ENCODE measurements at places on chromosomes 6 and 20.

GRCh38 chr20:31695849-31696804, 26.5 kb downstream of the BCL2L1 start:
- no peak for DNase-seq

DNA sequence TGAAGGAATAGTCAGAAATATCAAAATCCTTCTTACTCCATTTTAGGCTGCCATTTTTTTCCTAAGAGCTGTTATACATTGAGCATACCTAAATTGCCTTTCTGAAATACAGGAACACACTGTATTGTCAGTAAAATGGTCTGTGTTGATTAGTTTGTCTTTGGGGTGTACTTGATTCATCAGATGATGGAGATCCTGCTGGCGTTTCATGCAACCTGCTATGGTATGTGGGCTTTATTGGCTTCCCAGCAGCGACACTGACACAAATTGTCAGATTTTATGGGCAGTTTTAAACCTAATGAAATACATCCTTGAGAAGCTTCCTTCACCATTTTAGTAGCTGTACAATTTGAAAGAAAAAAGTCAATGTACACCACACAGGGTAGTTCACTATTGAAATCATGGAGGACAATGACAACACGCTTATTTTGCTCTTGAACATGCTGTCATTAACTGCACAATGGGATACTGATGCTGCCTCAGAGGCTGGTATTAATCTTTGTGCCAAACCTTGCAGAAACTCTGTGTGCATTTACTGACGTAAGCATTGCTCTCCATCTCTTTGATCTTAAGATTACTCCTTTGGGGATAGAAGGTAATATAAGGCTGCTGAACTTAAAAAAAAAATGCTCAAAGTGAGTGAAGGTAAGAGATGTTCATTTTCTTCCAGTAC, 124.9 kb downstream of the LAMA2 start:
- DNase-seq: no peak

- DNase-seq: no peak
These were observed 460.9 kb downstream of the GJA1 start for GRCh38 chr6:121896363-121896762.

GRCh38 chr6:150929416-150929815, 63.9 kb downstream of the MTHFD1L start:
- no peak for DNase-seq

DNA sequence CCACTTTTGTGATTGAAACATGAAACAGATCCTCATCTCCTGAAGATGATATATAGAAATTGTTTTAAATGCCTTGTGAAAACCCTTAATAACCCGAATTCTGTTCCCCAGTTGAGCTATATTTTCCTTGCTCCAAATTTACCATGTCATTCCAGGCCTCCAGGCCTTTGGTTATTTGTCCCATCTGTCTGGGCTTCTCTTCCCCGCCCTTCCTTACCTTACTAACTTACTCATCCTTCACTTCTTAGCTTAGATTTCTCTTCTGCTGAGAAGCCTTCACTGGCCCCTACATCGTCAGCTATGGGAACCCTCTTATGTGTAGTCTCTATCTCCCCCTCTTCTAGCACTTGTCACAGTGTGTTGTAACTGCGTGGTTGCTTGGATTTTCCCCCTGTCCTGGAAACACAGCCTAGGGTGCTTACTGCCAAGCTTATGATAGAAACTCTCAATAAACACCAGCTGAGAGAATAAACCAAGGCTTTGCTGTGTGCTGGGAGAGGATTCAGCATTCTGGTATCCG, 68.6 kb downstream of the SGK1 start:
- DNase-seq: no peak

GRCh38 chr6:151357758-151358436, 33.5 kb downstream of the ZBTB2 start:
- DNase-seq: no peak

DNA sequence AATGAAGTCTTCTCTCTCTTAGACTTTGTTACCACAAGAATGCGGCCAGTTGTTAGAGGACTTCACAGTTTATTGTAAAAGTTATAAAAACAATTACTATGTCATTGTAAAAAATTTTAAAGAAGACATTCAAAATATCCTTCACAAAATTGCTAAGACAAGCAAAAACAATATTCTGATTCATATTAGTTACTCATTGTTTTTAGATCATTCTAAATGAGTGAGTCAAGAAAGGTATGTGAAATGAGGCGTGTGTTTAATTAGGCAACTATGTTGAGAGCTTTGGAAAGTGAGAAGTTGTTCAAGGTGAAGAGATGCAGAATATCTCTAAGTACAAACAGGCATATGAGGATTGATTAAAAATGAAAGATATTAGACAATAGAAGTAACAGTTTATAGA, 875.3 kb downstream of the EYS start:
- DNase-seq: no peak

- DNase-seq: no peak
These were observed 30.6 kb downstream of the ROS1 start for GRCh38 chr6:117395164-117395563.

DNA sequence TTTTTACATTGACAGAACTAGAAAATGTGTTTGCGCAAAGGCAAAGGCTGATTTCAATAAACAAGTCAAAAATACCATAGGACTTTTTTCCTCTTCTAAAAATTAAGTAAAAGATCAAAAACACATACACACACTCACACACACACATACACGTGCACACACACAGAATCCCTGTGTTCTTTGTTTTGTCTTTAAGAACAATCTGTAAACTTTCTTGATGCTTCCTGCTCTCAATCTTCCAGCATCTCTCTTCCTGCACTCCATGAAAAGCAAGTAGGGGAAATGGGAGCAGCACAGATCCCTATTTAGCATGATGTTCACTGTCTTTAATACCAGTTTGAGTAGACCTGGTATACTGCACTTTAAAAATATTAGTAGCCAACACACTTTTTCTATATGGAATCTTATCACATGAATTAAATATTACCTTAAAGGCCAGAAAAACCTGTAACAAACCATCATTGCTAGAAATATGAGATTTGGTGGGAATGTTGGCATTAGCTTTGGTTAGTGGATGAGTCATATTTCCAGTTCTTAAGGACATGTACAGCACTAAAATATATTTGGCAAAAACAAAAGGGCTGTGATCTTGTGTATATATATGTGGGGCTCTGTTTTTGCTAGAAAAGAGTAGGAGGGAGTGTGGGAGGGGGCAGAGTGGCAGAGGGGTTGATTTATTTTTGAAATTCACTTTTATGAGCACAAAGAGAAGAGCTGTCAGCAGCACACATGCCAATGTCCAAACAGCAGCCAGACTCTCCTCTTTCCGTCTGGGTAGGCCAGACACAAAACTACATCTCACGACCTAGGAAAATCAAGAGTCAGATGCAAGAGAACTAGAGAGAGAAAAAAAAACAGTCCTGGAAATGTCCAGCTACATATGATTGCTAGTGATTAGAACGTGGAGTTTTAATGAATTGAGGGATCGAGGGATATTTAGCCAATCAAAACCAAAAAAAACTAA, 4.6 kb downstream of the PTPRK start:
- DNase-seq: no peak

DNA sequence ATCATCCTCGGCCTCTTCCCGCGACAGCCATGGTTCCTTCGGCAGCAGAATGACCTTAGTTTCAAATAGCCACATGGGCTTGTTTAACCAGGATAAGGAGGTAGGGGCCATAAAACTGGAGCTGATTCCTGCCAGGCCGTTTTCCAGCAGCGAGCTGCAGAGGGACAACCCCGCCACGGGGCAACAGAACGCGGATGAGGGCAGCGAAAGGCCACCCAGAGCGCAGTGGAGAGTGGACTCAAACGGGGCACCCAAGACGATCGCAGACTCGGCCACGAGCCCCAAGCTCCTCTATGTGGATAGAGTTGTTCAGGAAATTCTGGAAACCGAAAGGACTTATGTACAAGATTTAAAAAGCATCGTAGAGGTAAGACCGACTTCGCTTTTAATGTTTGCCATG, 131.8 kb upstream of the MTHFD1L start:
- no peak for DNase-seq

DNA sequence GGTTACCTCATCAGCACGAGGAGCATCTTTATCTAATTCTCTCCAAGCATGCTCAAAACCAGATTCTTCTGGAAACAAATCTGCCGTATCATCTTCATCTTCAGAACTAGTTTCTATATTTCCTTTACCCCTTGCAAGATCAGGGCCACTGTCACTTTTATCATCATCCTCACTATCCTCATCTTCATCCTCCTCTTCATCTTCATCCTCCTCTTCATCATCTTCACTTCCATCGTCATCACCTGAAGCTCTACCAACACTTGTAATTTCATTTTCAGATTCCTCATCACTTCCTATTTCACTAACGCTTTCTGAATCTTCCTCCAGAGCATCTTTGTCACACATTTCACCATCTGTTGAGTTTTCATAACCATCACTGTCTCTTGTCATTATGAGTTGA, 8.9 kb downstream of the ESF1 start:
- no peak for DNase-seq

GRCh38 chr6:4581468-4582385, 194.5 kb upstream of the CDYL start:
- no peak for DNase-seq

GRCh38 chr20:59933296-59933848, at the start of gene SYCP2:
Gene SYCP2, minus strand, starts transcription at chr20:59933637. Its CDS starts 11,224 bp downstream, at chr20:59922413.
- no peak for DNase-seq

DNA sequence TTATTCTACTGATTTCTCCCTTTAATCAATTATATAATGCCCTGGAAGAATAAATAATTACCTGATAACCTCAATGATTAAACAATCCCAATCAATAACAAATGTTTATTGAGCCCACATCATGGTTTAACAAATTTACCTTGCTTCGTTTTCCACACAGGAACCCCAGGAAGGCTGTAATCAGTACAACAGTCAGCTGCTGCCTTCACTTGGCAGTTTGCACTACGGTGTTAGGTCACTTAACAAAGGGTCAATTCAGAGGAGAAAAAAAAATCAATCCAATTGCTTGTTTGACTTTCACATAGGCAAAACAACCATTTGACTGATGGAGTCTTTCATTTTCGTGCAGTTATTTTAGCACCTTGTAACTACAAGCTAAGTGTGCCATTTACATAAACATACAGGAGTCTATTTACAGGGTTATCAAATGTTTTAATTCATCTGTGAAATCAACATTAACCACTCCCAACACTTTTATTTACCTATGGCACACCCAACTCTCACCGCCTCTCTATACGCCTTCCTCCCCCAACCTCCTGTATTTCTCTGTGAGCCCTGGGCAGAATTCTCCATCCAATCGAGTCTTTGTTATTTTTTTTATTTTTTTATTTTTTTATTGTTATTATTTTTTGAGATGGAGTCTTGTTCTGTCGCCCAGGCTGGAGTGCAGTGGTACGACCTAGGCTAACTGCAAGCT, 140.4 kb upstream of the TAB2 start:
- no peak for DNase-seq

DNA sequence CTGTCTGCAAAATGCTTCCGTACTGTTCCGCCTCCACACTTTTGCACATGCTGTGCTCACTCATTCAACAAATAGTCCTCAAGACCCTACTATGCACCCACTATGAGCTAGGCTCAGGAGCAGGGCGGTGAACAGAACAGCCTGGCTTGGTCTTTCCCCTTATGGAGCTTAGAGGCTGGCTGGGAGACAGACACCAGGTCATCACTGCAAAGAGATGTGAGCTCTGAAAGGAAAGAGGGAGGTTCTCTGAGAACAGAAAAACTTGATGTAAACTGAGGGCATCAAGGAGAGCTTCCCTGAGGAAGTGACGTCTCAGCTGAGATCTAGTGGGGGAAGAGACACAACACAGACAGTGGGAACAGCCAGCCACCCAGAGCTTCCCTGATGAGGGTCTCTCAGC, 31.0 kb upstream of the TGM2 start:
- no peak for DNase-seq

DNA sequence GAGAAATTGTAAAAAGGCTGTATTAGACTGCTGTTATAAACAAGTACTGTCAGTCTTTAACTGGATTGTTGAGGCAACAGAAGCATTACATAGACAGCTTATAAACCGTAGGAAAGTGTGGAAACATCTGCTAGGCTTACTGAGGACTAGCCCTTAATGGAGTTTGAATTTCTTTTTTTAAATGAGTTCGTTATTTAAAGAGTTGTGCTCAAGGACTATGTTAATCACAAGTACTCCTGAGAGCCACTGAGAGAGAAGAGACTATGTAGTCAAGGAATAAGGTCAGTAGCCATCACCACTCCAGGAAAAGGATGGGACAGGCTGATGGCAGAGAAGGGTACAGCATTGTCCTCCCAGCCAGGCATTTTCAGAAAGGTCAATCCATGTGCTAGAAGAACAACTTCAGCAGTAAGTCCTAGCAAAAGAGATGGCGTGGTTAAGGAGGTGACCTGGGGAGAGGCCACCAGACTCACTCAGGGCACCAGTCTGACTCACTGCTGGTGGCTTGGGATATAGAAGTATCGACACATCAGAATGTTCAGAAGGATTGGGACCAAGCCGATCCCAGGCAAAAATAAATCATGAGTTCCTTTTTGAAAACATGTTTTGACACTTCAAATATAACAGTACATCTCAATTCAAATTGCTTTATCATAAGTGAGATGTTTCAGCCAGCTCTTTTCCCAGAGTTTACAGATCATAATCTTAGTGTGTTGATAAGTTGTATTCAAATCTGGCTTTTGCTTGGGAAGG, 6.4 kb downstream of the RPS12 start:
- no peak for DNase-seq

- DNase-seq: no peak
These were observed 16.9 kb upstream of the HBS1L start for GRCh38 chr6:135071541-135071940.

- DNase-seq: no peak
These were observed 95.7 kb upstream of the BMP2 start for GRCh38 chr20:6671829-6672228.

- no peak for DNase-seq
These were observed 33.2 kb downstream of the CDH22 start for GRCh38 chr20:46275091-46275490.

DNA sequence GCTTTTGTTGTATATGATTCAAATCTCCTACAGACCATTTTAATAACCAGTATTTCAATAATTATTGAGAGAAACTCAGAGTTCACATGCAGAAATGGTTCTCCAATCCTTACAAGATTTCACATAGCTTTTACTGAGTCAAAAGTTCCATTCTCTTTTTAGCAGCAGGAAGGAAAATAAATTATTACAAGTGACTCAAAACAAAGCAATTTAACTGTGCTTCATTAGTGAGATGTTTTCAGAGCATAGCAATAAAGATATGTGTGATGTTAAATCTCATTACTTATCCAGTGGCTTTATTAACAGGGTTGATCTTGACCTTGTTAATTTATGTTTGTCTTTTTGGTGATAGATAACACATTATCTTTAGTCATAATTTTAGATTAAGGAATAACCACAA, 22.0 kb downstream of the KIF13A start:
- DNase-seq: no peak

DNA sequence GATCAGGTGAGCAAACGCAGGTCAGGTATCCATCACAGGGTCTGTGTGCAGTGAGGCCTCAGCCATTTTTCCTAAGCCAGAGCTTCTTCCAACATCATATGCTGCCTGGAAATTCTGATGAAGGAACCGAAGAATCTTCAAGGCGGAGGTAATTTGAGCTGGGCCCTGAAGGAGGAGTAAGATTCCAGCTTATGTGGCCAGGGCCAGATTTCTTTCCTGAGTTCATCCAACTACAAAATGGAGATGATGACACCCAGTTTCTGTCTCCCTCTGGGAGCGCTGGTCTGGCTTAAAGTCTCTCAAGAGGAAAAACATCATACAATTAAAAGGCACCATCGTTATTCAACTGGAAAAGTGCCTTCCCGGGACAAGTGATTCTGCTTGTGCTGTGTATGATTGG, 6.9 kb upstream of the MANBAL start:
- DNase-seq: no peak
